Choroid plexus epithelial cell (primary cell): ENCODE measurements at places on chromosomes 11 and 22.
A peak's percentile ranks its signal among the peaks of the same experiment; 100 is the strongest.

- no peak for DNase-seq
Measured at GRCh38 chr11:11171854-11172253, 181.2 kb downstream of the CSNK2A3 start.

DNA sequence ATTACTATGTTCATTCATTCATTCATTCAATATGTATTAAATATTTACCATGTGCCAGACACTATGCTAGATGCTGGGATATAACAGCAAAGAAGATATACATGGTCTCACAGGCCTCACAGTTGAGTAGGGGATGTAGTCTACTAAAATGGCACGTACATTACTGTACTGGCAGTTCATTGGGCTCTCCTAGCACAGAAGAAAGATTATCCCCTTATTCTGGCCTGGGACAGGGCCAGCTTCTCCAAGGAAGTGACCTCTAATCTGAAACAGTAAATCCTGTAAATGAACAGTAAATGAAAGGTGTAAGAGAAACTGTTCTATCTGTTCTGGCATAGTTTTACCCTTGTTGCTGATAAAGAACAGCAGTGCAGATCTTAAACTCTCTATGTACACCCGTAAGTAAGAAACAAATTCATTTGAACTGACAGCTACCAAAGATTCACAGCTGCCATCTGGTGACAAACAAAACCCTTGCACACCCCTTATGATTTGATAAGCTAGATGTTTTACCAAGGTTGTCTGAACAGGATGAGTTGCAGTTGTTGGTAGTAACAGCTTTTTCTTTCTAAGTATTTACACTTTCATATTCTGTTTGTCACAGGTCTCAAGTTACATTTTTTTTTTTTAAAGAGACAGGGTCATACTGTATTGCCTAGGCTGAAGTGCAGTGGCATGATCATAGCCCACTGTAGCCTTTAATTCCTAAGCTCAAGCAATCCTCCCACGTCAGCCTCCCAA is 263.1 kb downstream of the TMEM135 start:
- peak; percentile 29 for DNase-seq

DNA sequence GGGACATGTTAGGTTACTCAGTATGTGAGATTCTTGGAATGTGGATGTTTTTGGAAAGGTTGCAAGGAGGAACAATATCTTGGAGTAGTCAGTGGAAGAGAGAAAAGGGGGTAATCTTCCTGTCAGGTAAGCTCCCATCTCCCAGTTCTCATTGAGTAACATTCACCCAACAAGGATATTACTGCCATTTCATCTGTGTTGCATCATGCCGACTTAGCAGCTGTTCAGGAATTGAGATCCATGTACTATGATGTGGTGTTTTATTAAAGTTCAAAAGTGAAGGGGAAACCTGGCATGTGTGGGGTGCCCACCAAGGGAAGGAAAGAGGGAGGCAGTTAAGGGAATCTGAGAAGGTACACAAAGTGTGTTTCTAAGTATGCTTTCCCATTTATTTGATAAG is 58.4 kb upstream of the RASSF10 start:
- peak; percentile 43 for DNase-seq

GRCh38 chr22:43384863-43385262 is 27.0 kb upstream of the MPPED1 start:
- no peak for DNase-seq

DNA sequence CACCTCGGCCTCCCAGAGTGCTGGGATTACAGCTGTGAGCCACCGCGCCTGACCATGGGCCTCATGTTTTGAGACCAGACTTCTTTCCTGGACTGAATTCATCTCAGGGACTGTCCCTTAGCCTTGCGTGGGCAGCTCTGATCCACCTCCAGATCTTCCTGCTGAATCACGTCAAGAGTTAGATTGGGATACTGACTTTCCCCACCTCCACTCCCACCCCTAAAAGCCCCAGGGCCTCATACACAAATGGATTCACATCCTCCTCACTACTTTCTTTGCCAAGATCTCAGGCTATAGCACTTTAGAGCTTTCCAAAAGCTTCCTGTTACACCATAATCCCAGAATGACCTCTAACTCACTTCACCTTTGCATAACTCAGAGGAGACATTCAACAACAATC is 12.1 kb downstream of the CCDC87 start:
- peak; percentile 52 for DNase-seq

DNA sequence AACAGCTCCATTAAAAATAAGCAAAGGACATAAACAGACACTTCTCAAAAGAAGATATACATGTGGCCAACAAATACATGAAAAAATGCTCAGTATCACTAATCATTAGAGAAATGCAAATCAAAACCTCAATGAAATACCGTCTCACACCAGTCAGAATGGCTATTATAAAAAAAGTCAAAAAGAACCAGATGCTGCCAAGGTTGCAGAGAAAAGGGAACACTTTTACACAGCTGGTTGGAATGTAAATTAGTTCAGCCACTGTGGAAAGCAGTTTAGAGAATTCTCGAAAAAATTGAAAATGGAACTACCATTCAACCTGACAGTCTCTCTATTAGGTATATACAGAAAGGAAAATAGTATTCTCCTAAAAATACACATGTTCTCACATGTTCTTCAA is 102.4 kb upstream of the FIBIN start:
- DNase-seq = no peak

- no peak for DNase-seq
Measured at GRCh38 chr11:7484131-7484530, 1.2 kb upstream of the OLFML1 start.

- peak; percentile 88 for DNase-seq
Measured at GRCh38 chr11:64675450-64676260, 47.3 kb downstream of the NRXN2 start.

- DNase-seq = no peak
Measured at GRCh38 chr11:32402836-32403235, 32.5 kb downstream of the WT1 start.

DNA sequence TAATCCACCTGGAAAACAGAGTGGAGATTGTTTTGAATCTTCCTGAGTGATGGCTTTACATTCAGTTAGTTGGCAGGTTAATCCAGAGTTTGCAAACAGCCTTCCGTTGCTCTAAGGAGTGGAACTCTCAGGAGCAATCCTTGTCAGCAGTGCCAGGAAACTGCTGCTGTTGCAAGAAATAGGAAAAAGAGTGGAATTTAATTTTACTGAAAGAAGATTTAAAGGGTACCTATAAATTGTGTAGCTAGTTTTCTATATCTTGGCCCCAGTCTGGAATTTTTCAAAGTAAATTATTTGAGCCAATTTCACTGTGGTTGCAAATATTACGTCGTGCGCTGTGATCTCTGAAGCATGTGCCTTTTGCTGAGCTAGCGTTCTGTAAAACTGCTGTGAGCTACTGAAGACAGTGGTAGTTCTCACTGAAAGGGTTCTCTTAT is 55.5 kb upstream of the SLC5A12 start:
- DNase-seq = peak; percentile 23

GRCh38 chr11:64044730-64045393 is 9.1 kb downstream of the FLRT1 start:
- DNase-seq = no peak

DNA sequence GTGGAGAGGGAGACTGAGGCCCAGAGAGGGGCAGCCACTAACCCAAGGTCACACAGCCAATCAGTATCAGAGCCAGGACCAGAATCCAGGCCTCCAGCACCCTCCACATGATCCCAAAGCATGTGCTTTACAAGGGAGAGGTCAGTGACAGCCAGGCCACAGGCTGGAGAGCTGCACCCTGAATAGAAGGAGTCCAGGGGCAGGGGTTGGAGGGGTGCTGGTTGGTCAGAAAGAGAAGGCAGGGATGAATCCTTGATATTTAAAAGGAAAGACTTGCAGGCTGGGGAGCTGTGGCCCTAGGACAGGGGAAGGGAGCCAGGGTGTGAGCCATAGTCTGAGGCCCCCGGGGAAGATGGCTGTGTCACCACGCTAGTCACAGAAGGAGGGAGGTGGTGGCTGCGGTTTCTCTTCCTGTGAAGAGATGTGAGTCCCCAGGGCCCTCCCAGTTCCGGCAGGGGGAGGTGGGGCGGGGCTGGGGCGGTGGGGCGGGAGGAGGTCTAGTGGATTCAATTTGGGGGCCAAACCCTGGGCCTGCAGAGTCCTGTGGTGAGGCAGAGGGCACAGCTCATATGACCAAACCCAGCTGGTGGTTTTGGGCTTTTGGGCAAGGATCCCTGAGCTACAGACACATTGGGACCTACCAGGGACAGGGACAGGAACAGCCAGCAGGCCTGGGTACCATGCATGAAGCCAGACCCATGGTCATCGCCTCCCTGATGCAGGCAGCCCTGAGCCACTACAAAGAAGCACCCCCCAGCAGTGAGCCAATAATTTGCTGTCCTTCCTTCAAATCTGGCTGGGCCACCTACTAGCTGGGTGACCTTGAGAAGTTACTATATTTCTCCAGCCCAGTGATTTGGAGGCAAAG is 14.0 kb downstream of the RAC2 start:
- DNase-seq = no peak

GRCh38 chr11:55572548-55572947 is 620 bp downstream of the OR4C16 start:
- DNase-seq = no peak

- no peak for DNase-seq
Measured at GRCh38 chr11:71442880-71443279, 5.3 kb downstream of the DHCR7 start.

- DNase-seq = no peak
Measured at GRCh38 chr22:46828323-46828900, 66.0 kb downstream of the TBC1D22A start.

DNA sequence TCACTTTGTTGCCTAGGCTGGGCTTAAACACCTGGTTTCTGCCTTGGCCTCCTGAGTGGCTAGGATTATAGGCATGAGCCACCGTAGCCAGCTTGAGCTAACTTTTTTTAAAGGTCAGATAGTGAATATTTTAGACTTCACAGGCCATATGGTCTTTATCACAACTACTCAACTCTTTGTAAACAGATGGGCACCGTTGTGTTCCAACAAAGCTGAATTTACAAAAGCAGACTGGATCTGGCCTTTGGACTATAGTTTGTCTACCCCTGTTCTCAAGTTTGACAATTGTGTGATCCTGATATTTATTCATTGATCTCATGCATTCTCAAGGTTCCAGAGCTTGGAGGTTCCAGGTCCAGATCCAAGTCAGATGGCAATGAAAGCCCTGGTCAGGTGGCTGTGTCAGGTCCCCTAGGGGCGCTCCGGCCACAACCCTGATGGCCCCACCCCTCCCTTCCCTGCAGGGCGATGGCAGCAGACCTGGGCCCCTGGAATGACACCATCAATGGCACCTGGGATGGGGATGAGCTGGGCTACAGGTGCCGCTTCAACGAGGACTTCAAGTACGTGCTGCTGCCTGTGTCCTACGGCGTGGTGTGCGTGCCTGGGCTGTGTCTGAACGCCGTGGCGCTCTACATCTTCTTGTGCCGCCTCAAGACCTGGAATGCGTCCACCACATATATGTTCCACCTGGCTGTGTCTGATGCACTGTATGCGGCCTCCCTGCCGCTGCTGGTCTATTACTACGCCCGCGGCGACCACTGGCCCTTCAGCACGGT is 15.8 kb downstream of the P2RY2 start:
- no peak for DNase-seq

DNA sequence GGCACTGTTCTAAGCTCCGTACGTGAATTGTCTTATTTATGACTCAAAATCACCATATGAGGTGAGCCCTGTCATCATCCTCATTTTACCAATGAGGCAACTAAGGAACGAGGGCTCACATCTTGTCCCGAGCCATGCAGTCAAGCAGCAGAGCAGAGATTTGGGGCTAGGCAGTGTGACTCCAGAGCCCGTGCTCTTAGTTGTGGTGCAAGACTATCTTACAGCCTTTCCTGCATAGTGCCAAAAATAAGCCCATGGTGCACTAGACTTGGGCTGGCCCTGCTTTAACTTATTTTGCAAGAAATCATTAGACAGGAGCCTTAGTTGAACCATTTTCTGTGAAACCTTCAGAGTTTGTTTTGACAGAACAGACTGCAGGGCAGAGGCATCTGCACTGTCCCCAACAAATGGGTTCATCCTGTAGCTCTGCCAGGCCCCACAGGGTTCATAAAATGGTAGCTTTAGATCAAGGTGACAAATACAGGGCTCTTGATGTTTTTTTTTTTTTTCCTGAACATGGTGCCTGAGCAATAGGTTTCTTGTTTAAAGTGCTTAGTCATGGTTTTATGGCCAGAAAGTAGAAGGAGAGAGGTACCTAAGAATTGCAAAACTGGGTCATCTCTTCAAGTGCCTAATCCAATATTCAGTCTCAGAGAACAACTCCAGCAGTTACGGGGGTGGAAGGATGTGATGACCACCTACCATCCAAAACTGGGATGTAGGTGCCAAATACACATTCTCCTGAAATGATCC is 56.6 kb downstream of the BMAL1 start:
- DNase-seq = no peak

DNA sequence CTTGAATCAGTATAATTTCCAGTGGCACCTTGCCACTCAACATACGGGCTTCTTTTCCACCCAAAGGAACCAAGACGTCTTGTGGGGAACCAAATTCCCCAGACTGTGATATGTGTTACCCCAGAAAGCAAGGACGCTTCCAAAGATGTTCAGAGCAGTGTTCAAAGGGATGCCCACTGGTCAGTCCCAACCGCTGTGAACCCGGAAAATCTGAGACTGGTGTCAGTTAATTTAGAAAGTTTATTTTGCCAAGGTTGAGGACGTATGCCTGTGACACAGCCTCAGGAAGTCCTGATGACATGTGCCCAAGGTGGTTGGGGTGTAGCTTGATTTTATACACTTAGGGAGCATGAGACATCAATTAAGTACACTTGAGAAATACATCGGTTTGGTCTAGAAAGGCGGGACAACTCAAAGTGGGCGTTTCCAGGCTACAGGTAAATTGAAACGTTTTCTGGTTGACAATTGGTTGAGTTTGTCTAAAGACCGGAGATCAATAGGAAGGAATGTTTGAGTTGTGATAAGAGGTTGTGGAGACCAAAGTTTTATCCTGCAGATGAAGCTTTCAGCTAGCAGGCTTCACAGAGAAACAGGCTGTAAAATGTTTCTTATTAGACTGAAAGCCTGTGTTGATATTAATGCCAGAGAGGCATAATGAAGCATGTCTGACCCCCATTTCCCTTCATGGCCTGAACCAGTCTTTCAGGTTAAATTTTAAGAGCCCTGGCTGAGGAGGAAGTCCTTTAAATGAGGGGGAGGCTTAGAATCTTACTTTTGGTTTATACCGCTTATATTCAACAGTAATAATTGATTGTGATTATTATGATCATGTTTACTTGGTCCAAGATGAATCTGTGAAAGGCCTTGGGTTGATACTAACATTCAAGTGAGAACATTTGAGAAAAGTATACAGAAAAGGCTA is 6.8 kb downstream of the APOL3 start:
- no peak for DNase-seq

GRCh38 chr11:69320326-69320725 is 26.4 kb downstream of the MYEOV start:
- no peak for DNase-seq

DNA sequence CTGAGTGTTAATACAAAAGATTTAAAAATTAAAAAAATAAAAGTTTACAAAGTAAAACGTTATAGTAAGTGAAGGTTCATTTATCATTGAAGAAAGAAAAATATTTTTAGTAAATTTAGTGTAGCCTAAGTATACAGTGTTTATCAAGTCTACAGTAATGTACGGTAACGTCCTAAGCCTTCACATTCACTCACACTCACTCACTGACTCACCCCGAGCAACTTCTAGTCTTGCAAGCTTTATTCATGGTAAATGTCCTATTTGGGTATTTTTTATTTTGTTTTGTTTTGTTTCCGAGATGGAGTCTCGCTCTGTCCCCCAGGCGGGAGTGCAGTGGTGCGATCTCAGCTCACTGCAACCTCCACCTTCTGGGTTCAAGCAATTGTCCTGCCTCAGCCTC is 8.8 kb downstream of the CASTOR1 start:
- peak; percentile 37 for DNase-seq
